ENCODE measurements at places on chromosomes 5 and 9.

- DNase-seq = no peak
Observed at GRCh38 chr9:87395804-87396479, 101.7 kb upstream of the DAPK1 start.

GRCh38 chr5:76861612-76862011, 11.8 kb downstream of the S100Z start:
- no peak for DNase-seq

- no peak for DNase-seq
Observed at GRCh38 chr5:83441747-83442146, 29.8 kb upstream of the VCAN start.

GRCh38 chr9:117465706-117466105, 50.8 kb upstream of the ASTN2 start:
- DNase-seq = no peak

- no peak for DNase-seq
Observed at GRCh38 chr5:163569284-163569683, 63.9 kb downstream of the MAT2B start.

- no peak for DNase-seq
Observed at GRCh38 chr5:82717738-82718137, 359.5 kb downstream of the TMEM167A start.

GRCh38 chr9:95193067-95193466, 124.4 kb downstream of the FANCC start:
- peak; percentile 50 for DNase-seq

- no peak for DNase-seq
Observed at GRCh38 chr9:29445751-29446150, 1872.5 kb upstream of the C9orf72 start.

- DNase-seq = no peak
Observed at GRCh38 chr5:56620903-56621677, 194.3 kb upstream of the MAP3K1 start.

DNA sequence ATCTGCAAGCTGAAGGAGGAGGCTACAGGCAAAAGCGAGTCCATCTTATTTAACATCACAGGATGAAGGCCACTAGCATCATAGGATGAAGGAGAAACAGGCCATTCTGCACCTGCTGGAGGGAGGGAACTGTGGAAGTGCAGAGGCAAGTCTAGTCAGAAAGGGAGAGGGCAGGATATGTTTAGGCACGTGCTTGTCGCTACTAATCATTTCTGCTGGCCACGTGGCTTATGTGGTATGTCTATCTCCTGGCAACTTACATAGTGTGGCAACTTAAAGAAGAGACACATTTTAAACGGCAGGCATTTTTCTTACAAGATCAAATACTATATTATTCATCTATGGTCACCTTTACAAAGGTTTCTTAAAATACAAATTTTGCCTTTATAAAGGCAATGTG, 74.0 kb downstream of the GNAQ start:
- no peak for DNase-seq

DNA sequence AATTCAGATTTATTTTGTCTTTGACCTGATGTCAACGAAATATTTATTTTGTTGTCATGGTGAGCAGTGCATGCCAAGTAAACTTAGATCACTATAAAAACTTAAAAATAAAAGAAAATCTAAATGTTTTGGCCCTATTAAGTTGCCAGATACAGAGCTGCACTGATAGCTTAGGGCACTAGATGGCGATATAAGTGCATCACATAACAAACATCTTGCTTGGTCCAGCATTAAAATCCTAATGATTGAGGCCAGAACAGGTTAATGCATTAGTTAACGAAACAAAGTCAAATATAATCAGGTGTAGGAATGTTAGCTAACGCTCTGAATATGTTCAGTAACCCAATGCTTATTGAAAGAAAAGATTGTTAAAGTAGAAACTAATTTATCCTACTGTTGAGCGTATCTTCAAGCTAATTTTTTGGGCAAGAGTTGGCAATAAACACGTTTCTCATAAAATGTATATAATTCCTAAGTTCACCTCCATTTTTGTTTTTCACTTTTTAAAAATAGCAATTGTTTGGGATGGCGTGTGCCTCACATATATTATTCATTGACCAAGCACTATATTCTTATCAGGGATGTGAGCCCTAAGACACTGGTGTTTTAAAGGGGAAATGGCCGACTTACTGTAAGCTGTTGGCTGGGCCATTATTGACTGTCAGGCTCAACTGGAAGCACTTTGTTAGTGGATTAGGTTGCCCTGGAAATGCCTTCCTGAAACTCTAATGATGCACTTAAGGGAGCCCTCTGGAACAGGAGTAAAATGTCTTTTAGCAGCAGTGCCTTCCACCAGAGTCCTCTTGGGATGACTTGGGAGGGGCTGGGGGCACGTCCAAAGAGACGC, 33.3 kb downstream of the KCTD16 start:
- peak; percentile 37 for DNase-seq

GRCh38 chr9:123555646-123556045, 199.6 kb downstream of the CRB2 start:
- no peak for DNase-seq

DNA sequence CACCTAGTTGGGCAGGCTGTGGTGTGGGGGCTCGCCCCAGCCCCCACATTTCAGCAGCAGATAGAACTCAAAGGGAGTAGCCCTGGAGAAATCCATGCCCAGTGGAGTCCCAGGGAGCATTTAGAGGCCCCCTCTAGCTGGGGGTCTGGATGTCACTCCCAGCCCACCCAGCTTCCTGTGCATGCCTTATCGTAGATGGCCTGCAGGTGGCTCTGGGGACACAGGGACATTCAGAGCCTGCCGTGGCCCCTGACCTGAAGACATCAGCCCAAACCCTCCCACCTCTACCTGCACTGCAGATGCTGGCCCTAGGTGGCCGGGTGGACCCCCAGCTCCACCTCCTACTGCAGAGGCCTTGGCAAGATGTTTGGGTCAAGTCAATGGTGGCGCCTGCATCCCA, 49.0 kb upstream of the LMX1B start:
- DNase-seq = no peak

GRCh38 chr5:160837749-160838593, 14.0 kb downstream of the ATP10B start:
- no peak for DNase-seq

- no peak for DNase-seq
Observed at GRCh38 chr5:75320371-75320770, 16.6 kb upstream of the HMGCR start.

DNA sequence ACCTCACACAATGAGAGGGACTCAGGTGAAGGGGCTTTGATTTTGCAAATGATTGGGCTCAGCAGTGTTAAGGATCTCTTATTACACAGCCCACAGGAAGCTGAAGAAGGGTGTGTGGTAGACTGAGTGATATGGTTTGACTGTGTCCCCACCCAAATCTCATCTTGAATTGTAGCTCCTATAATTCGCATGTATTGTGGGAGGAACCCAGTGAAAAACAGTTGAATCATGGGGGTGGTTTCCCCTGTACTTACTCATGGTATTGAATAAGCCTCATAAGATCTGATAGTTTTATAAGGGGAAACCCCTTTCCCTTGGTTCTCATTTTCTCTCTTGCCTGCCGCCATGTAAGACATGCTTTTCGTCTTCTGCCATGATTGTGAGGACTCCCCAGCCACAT, 132.5 kb upstream of the FBXL7 start:
- no peak for DNase-seq

DNA sequence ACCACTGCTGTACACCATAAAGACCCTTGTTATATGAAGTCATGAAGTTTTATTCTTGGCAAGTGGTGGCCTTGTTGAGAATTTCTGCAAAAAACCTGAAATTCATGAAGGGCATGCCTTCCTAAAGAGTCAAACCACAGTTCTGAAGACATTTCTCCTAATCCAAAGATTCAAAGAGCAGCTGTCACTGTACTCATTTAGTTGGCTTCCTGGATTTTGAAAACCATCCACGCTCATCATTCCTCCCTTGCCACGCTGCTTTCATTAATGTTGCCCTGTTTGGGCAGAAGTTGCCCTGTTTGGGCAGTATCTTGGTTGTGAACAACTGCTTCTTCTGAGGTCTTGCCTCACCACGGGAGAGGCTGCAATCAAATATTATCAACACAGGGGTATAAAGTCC, 560.3 kb upstream of the TLE4 start:
- DNase-seq = no peak

- DNase-seq = no peak
Observed at GRCh38 chr9:76699971-76700370, 64.3 kb upstream of the PCA3 start.

- peak; percentile 81 for DNase-seq
Observed at GRCh38 chr5:114055318-114056184, 306.3 kb upstream of the KCNN2 start.

GRCh38 chr9:33225319-33226147, 14.4 kb upstream of the SPINK4 start:
- DNase-seq = no peak

DNA sequence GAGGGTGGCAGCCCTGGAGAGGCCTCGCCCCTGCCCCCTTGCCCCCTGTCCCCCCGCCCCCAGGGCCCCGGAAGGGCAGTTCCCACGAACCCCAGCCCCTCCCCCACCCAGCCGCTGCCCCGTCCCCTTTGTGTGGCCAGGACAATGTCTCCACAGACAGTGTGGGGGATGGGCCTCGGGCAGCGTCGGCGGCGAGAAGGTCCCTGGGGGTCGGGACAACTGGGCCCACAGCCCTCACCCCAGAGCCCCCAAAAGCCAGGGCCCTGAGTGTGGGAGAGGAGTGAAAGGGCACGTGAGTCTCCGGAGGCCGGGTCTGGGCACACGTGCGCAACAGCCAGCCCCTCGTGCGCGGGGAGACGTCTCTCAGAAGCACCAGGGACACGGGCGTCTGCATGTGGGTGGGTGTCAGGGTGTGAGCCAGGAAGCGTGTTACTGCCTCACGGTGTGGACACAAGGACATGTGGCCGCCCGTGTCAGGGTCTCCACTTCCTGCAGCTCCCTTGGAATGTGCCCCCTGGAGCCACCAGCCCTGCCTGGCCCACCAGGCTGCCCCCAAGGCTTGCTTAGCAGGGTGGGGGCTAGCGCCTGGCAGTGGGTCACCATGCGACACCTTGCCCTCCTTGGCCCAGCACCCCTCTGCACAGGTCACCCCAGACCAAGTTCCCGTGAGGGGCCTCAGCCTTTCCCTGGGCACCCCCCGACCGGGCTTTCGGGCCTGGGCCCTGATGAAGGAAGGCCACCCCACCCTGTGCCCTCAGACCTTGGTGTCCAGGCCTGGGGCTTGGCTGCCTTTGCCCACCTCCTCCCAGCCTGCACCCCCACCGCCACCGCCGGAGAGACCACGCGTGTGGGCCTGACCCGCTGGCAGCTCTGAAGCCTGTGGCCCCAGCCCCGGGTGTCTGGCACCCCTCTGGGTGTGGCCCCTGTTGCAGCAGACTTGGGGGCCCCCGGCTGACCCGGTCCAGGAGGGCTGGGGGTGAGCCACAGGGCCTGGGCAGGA, 12.8 kb upstream of the NRARP start:
- peak; percentile 56 for DNase-seq

All from iPS-NIHi11 (cell line).